ENCODE measurements at places on chromosomes 1 and 21. TPM values are rescaled to one million over a fixed set of nuclear protein-coding genes. Genes with fewer than 3 reads are reported as not detected.

The SYTL1 gene
- 0.15 TPM for total RNA-seq

The PCP4L1 gene
- total RNA-seq, result not detected

The RIPPLY3 gene
- not detected for total RNA-seq

The AQP10 gene
- total RNA-seq, result not detected

The PRELP gene
- 4.3 TPM for total RNA-seq

The CEP104 gene
- total RNA-seq, result 23.1 TPM

The RNU11 gene
- not detected for total RNA-seq

The UQCRHL gene
- total RNA-seq, result 1.2 TPM

The GRIK3 gene
- total RNA-seq, result not detected

The ZNF695 gene
- total RNA-seq, result 2.0 TPM

The EDN2 gene
- total RNA-seq, result 0.33 TPM

The ALX3 gene
- total RNA-seq, result not detected

The PRRX1 gene
- 270 TPM for total RNA-seq

The LDLRAD2 gene
- total RNA-seq, result 0.29 TPM

The ACADM gene
- 27.6 TPM for total RNA-seq

The FAAH gene
- total RNA-seq, result 1.8 TPM

The TINAGL1 gene
- total RNA-seq, result 0.99 TPM

The PCBP3 gene
- 1.9 TPM for total RNA-seq

The OR2L3 gene
- total RNA-seq, result not detected

The LCE1B gene
- total RNA-seq, result not detected

The NID1 gene
- total RNA-seq, result 48.3 TPM

The VPS26C gene
- total RNA-seq, result 104 TPM

The CCDC30 gene
- total RNA-seq, result 0.99 TPM

The GOLT1A gene
- not detected for total RNA-seq

The C1orf87 gene
- total RNA-seq, result 0.15 TPM

The AGT gene
- total RNA-seq, result 2.0 TPM

The LAMB3 gene
- 42.8 TPM for total RNA-seq

The FCGR3A gene
- total RNA-seq, result not detected

The TMEM51 gene
- total RNA-seq, result 8.3 TPM

The SLC30A10 gene
- not detected for total RNA-seq

The KLF17 gene
- total RNA-seq, result 0.17 TPM

The SMPDL3B gene
- not detected for total RNA-seq

The KRTAP11-1 gene
- total RNA-seq, result not detected

The IRF6 gene
- 1.8 TPM for total RNA-seq

The FCRLB gene
- total RNA-seq, result 2.0 TPM

The FRRS1 gene
- total RNA-seq, result 45.3 TPM

The HES3 gene
- not detected for total RNA-seq

The CRNN gene
- total RNA-seq, result not detected

The PDZK1 gene
- total RNA-seq, result 1.3 TPM

The DENND2C gene
- total RNA-seq, result 4.1 TPM

The KCND3 gene
- total RNA-seq, result under 0.01 TPM

The CD247 gene
- total RNA-seq, result not detected

The USH2A gene
- total RNA-seq, result not detected
